ENCODE measurements at places on chromosomes 16 and 17.

DNA sequence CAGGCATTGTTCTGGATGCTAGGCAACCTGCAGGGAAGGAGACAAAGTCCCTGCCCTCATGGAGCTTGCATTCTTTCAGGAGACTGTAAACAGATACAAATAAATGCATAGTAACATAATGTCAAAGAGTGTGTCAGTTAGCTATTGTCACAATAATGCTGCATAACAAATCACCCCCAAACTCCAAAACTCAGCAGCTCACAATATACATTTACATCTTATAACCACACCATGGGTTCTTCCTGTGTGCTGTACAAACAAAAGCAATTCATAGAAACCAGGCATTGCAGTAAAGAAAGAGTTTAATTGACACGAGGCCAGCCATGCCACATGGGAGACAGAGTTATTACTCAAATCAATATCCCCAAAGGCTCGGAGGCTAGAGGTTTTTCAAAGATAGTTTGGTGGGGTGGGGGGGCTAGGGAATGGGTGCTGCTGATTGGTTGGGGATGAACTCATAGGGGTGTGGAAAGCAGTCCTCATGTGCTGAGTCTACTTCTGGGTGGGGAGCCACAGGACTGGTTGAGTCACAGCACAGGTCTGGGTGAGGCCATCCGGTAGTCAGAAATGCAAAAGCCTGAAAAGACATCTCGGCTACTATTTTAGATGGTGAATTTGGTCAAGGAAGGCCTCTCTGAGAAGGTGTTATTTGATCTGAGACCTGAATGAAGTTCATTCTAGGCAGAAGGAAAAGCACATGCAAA lies 79.0 kb downstream of the GPRC5B start:
- DNase-seq = no peak

DNA sequence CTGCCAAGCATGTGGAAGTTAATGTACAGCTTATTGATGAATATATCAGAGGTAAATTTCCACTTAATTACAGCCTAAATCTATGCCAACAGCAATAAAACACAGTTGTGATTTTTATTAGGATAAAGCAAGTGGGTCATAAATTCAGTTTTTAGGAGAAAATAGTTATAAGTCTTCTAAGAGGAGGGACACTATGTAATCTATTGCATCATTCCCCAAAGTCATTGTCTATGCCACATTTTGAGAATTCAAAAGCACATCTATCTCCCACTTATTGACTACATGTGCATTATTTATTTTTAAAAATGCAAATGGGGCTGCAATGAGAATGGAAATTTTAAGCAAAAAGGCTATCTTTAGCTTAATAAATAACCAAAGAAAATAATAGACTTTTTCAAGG lies 23.7 kb upstream of the NSRP1 start:
- DNase-seq = no peak

DNA sequence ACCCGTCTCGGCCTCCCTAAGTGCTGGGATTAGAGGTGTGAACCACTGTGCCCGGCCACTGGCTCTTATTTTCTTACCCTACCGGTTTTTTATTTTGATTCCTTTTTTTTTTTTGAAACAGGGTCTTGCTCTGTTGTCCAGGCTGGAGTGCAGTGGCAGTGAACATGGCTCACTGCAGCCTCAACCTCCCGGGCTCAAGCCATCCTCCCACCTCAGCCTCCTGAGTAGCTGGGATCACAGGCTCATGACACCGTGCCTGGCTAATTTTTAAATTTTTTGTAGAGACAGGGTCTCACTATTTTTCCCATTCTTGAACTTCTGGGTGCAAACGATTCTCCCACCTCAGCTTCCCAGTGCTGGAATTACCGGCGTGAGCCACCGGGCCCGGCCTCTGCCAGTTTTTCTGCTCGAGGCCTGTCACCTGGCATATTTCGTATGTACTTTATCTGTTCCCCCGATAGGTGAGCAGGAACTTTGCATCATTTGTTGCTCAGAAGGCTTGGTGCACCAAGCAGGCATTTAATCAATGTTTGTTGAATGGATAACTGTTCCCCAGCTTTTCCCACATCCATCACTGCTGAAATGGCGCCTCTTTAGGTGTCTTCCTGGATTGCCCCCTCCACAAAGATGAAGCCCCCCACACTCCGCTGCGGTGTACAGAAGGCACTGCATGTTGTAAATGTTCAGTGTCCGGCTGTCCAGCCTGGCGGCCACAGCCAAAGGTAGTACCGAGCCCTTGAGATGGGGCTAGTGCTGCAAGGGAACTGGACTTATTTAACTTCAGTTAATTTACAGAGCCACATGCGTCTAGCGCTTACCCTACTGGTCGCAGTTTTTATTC lies 858 bp upstream of the TELO2 start:
- no peak for DNase-seq

DNA sequence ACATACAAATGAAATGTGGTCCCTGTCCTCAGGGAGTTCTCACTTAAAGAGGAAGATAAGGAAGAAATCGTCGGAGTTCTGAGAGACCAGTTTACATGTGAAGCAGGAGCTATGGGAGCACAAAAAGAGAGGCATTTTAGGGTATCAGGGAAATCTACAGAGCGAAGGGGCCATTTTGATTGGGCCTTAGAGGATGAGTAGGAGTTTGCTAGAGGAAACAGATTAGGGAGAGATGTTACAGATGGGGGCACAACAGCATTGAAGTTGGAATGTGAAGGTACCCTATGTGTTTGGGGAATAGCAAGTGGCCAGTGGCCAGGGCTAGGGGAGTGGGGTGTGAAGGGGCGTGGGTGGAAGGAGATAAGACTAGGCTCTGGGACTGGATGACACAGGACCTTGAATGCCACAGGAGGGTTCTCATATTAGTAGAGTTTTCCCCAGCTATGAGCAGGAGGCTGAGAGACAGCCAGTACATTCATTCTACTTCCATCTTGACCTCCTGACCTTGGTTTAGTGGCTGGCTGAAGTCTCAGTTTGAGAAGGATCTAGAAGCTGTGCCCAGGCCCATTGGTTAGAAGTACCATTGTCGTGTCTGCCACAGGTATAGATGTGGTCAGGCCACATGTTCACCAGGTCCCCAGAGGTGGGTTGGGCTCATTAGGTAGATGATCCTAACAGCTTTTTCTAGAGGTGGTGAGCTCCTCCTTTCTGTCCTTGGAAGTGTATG lies 34.8 kb downstream of the CPNE2 start:
- DNase-seq = no peak

DNA sequence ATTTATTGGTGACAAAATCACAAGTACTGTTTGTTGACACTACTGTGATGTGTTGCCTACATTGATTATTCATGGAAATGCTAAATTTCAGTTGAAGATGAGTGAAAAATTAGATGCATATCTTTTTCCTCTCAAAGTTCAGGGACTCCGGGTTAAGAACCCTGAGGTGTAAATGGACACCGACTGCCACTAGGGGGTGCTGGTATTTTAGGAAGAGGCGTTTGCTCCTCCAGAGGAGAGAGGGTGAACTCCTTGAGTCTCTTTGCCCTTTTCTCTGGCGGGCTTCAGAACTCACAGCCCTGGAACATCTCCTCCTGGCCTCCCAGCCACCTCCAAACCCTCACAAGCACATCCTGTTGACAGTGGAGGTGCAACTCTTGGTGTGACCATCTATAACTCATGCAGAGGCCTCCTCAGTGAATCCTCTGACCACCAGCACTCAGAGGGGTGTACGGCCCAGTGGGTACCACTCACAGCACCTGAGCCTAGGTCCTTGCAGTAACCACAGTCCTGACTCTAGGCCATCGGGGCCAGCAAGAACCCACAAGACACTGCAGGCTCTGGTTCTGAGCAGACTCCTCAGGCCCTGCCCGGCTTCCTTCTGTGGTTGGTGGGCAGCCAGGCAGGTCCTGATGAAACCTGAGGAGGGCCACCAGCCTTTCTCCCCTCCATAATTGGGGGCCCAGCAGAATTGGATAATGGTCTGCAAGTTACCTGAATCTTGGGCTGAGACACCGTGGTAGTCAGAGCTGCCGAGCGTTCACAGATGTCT lies 26.2 kb upstream of the PIK3R5 start:
- DNase-seq = peak; percentile 45

- no peak for DNase-seq
Observed at GRCh38 chr16:71746442-71747046, 22.0 kb upstream of the PHLPP2 start.

DNA sequence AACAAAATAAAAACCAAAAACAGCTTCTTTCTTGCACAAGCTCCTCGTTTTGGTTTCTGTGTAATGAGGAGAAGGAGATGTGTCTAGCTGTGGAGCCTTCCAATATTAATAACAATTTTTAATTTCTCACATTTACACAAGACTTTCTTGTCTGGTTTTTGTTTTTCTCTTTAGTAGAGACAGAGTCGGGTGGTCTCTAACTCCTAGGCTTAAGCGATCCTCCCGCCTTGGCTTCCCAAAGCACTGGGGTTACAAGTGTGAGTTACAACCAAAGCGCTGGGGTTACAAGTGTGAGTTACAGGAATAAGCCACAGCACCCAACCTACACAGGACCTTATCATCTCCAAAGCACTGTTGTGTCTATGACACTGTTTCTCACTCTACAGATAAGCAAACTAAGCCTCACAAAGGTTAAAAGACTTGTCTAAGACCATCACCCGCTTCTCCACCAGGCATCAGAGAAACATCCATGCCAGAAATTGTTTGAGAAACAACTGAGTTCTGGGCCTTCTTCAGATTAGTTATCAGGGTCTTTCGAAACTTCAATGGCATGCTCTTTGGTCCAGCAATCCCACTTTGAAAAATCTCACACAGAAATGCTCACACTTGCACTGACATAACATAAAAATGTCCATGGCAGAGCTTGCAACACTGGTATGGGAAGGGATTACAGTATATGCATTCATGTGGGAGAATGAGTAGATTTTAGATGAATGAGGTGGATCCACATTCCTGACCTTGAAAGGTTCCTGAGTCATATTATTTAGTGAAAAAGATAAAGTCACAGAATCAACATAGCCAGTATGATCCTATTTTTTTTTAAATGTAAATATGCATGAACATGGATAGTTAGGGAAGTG lies 3.9 kb downstream of the ABAT start:
- DNase-seq = no peak

DNA sequence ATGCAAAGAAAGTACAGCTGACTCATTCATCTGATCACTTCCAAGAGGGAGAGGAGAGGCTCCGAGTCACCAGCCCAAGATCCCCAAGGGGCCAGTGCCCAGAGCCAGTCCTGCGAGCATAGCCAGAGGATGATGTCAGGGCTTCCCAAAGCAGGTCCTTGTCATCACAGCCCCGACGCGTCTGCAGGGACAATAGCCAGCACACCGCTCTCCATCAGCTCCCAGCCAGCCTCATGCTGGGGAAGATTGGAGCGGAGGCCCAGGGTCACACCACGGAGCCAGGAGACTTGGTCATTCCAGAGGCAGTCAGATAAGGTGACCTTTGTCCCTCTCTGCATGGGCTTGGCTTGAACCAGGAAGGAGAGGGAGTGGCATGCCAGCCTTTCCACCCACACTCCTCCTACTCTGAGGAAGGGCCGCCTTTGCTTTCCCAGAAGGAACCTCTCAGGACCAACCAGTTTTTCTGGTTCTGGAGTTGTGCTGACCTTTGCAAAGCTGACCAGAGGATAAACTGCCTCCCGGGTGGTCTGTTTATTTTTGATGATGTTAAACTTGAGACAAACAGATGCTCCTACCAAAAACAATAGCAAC lies 58.3 kb upstream of the ARHGAP44 start:
- DNase-seq = no peak

DNA sequence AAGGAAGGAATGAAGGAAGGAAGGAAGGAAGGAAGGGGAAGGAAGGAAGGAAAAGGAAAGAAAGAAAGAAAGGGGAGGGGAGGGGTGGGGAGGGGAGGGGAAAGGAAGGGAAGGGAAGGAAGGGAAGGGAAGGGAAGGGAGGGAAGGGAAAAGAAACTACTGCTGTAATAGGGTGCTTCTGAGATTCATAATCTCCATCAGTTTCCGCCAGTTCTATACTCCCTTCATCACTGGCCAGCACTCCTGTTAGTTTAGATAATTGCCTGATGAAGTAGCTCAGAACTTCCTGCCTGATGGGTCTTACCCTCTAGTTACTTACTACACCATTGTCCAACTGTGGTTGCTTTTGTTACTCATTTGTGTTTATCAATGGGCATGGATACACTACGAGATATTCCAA lies 2.0 kb upstream of the KRTAP9-6 start:
- DNase-seq = no peak

DNA sequence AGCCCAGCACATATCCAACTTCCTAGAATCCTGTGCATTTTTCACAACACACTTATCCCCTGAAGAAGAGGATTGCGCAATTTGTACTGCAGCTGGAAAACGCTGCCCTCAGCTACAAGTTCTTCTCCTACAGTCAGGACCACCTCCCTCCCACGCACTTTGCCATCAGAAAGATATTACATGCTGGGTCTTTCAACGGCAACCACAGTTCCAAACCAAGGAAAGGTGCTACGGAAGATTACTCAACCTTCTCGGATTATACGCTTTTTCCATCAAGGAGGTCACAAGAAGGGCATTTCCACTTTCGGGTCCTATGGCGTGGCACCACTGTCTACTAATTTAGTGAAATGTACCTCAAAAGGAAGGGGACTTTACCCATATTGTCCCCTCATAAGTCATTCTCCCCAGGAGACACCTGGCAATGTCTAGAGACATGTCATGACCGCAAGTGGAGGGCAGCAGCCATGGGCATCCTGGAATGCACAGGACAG lies 35.2 kb downstream of the USP7 start:
- DNase-seq = no peak

DNA sequence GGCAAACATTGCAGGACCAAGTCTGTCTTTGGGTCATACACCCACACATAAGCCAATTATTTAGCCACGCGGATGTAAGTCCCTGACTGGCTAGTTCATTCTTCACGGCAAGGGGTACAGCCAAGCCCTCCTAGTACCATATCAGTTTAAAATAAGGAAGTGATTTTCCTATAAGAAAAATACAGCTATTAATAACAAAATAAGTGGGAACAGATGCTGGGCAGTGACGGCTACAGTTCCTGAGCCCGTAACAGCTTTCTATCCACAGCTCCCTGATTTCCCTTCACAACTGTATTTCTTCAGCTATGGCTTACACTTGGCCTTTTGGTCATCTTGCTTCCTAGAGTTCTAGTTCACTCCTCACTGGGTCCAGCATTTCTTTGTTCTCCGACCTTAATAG lies 542.4 kb upstream of the C16orf82 start:
- DNase-seq = no peak

DNA sequence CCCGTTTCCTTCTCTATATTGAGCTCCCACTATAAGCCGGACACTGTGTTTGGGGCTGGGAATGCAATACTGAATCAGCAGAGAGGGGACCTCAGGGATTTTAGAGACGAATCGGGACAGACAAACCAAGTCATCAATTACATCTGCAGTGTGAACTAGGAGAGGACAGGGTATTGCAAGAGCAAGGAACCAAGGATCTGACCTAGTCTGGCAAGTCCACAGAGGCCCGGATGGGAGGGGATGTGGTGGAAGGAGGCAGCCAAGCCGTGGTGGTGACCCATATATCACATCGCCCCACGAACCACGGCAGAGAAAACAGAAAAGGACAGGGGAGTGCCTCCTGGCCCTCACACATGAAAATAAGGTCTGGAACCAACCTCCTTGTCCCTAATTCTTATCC lies 28.1 kb upstream of the NXPH3 start:
- DNase-seq = no peak

GRCh38 chr16:30053376-30054015 lies 12.1 kb upstream of the ALDOA start:
- DNase-seq = no peak
